Astrocyte of the cerebellum (primary cell): ENCODE measurements at places on chromosomes 4 and X.

DNA sequence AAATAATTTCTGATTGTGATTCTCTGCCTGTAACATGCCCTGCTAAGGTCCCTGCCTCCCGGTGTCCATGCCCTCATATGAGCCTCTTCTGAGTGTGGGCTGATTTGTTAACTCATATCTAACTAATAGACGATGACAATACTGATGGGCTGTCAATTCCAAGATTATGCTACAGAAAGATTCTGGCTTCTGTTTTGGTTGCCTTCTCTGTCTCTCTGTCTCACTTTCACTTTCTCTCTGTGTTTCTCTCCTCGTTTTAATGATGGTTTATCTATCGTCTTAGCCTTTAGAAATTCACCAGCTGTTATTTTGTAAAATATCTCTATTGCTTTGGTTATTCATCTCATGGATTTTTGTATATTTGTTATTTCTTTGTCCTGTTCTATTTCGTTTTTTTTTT is 312.5 kb upstream of the ANXA10 start:
- no peak for DNase-seq

GRCh38 chrX:19720236-19720635 is 167.2 kb downstream of the SH3KBP1 start:
- DNase-seq = no peak

GRCh38 chrX:43559644-43560043 is 96.5 kb upstream of the MAOA start:
- DNase-seq = peak; percentile 12

- peak; percentile 4 for DNase-seq
Measured at GRCh38 chr4:4334798-4335520, 44.9 kb downstream of the ZBTB49 start.

DNA sequence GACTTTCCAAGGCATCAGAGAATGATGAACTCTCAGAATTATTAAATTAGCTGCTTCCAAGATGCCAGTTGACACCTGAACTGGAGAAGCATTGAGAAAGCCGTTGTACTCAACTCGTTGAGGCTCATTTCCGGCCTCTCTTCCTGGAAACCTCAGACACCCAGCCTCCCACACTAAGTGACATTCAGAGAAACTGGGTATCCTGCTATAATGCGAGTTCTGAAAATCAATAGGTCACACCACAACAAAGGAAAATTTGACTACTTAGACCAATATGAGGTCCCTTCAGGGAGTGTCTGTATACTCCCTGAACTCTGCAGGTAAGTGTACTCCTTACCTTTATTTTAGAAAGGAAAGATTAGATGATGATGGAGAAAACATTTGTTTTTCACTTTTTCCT is 51.2 kb downstream of the ENPEP start:
- no peak for DNase-seq

GRCh38 chr4:41609851-41610250 is 71.9 kb downstream of the LIMCH1 start:
- no peak for DNase-seq

DNA sequence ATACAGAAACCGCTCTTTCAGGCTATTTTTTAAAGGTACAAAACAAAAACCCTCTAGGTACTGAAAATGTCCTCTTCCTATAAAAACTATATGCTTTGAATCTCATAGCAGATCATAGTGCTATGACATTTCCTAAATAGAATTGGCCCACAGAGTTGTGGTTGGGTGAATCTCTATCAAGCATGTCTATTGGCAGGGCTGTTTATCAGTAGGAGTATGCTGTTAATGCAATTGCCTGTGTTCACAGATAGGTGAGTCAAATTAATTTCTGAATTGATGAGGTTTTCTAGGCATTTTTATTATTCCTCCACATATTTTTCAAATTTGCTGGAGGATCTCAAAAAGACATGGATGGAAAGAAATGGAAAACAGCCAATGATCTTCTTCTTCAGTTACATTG is 73.9 kb downstream of the QRFPR start:
- no peak for DNase-seq

DNA sequence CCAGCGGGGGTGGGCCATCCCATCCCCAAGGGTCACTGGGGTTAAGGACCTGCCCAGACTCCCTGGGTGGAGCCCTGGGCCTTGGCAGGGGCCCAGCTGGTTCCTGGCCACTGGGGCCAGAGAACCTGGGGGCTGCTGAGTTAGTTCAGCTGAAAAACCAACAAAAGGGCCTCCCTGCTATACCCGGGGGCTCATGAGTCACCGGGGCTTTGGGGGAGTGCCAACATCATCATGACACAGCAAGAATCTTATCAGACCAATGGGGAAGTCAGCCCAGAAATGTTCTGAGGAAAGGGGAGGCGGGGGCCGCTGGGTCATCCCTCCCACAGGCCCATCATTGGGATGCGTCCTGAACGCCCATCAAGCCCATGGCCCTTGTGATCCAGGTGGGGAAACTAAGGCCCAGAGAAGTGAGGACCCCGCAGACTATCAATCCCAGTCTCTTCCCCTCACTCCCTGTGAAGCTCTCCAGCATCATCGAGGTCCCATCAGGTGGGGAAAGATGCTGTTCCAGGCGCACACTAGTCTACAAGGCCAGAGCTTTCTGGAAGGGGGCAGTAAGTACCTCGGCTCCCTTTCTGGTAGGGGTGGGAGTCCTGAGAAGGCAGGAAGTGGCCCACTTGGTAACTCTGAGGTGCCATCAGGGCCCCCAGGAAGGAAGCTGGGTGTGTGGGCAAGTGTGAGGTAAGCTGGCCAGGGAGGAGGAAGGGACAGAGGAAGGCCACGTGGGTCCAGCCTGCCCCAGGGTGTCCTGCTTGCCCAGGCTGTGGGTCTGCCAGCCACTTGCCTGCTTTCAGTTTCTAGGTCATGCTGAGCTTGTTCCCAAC is 4.5 kb downstream of the G6PD start:
- peak; percentile 83 for DNase-seq

DNA sequence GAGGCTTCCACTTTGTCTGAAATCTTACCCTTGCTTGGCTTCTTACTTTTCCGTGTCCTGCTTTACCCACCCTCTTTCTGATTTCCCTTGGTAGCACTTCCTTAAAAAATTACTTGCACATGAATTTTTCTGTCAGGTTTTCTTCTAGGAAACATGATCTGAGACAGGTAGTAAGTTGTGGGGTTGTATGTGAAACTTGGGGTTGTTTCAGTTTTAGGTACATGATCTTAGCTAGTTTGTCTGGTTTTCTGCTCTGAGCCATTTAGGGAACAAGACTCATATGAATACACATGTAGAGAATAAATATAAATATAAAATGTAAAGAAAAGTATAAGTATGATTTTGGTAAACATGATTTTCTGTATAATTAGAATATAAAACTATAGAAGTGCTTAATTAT is 17.4 kb upstream of the ARMCX2 start:
- DNase-seq = no peak

DNA sequence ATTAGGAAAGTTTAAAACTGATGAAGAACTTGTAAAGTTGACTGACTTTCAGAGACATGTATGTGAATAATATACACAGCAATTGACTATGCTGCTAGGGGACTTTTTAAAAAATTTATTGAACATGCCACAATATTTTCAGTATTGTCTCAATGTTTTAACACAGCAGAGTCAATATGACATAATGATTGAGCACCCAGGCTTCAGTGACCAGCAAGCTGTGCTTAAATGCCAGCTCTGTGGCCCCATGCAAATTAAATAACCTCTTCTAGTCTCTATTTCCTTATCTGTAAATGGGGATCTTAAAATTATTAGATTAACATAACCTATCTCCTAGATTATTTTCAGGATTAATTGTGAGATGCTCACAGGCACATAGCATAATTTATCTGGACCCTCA is 56.8 kb upstream of the TXK start:
- no peak for DNase-seq

DNA sequence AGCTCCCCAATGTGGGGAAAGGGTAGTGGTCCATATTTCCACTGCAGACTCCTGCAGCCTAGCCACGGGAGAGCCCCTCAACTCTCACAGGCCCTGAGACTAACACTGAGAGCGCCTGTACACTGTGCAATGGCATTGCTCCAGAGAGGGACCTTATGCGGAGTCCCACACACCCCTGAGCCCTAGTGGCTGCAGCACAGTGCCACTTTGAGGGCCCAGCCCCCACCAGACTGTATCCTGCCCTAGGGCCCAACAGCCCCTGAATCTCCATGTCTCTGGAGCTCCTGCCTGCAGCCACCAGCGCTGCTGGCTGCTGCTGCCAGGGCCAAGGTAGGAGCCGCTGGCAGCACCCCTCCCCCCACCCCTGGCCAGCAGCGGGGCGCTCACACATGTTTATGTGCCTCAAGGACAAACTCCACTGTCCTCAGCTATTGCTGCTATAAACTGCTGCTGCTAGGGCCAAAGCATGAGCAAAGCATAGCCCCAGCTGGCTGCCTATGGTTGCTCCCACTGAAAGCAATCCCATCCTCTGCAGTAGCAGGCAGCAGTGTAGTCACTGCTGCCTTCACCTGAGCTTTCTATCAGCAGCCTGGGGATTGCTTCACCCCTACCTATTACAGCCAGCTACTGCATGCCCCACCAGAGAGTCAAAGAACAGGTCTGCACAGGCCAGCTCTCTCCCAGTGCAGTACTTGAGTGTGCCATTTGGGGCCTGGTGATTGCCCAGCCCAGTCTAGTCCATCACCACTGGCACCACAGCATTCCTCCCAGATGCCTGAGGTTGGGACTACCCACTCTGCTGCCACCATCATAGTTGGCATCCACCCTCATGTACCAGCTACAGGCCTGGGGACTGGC is 24.3 kb downstream of the TMEM154 start:
- no peak for DNase-seq

- DNase-seq = no peak
Measured at GRCh38 chrX:121903961-121904360, 856.6 kb downstream of the GLUD2 start.

GRCh38 chr4:6381571-6382123 is 90.8 kb downstream of the PPP2R2C start:
- no peak for DNase-seq

GRCh38 chr4:90113881-90114457 is 13.2 kb upstream of the CCSER1 start:
- no peak for DNase-seq

DNA sequence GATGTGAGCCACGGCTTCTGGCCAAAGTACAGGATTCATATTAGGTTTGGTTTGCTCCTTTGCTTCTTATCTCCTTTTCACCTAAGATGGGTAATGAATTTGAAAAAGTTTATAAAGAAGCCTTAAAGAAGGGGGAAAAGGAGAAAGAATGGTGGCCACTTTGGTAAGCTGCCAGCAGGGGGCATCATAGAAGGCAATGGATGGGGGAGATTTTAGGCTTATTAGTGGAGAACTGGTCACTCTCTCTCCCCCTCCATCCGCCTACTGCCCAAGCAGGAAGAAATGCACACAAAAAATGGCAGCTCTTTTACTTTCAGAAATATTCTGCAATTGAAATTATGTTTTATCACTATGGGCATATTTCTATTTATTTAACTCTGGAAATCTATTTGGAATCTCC is 32.0 kb downstream of the SPARCL1 start:
- DNase-seq = no peak

DNA sequence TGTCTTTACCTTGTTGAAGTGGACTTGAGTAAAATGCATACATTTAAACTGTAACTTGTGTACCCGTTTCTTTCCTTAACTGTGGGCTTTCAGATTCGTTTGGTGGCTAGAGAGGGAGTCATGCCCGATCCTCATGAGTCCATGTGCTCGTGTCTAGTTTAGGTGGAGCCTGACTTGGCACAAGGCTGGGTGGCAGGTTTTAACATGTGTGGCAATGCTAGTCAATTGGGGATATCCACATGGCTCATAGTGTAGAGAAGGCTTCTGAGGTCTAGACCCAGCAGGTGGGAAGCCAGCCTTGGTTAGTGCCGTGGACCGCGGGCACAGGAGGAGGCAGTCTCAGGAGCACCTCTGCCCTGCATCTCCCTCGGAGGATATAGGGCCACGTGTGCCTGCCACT is 48.5 kb upstream of the CLCN4 start:
- DNase-seq = no peak

DNA sequence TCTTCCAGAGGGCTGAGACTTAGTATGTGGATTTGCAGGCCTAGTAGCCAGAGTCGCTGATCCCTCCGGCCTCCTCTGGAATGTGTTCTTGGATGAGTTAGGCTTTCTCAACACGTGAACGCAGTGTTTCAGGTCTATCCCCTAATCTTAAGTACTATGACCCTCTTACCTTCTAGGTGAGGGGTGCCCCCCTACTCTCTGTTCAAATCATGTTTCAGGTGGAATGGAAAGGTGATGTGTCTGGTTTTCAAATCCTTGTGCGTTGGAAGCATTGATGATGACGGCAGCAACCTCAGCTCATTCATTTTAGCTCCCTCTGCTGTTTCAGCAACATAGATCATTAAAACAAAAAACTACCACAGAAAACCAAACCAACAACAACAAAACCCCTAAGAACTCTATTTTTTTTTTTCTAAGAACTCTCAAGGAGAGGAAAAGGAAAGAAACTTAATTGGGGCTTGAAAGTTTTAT is 56.4 kb downstream of the RWDD4 start:
- DNase-seq = no peak

- no peak for DNase-seq
Measured at GRCh38 chr4:6573551-6573950, 1.4 kb upstream of the MAN2B2 start.

DNA sequence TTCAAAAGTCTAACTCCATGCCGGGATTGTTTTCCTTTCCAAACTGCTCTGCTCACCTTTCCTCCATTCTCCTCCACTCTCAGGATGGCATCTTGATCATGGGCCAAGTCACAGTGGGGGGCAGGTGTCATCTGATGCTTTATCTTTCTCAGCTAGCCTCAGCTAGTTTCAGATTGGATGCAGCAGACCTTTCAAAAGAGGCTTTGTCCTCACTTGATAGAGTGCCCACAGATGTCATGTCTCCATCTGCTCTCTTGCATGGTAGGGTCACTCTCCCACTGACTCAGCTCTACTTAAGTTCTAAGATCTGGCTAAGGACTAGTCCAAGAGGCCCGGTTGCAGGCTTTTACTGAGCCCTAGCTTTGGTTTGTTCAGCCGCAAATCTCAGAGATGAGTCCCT is 341.8 kb upstream of the GALNT7 start:
- no peak for DNase-seq

DNA sequence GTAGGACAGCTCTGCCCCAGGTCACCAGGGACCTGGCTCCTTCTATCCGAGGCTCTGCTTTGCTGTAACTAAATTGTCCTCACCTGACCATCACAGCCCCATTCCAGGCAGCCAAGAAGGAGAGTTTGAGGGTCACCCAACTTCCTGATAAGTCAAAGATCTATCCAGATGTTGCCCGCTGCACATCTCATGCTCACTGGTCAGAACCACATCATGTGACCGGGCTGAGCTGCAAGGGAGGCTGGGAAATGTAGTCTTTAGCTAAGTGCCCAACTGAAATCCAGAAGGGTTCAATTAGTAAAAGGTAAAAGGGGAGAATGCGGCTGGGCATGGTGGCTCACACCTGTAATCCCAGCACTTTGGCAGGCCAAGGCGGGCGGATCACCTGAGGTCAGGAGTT is 18.4 kb downstream of the HMX1 start:
- no peak for DNase-seq
